ENCODE measurements at places on chromosomes 2 and 18. TPM values are rescaled to one million over a fixed set of nuclear protein-coding genes. Genes with fewer than 3 reads are reported as not detected.

Gene MARCHF4
- not detected for total RNA-seq

Gene SPP2
- total RNA-seq, result not detected

Gene ARHGEF4
- 14.8 TPM for total RNA-seq

Gene PROKR1
- total RNA-seq, result 0.09 TPM

Gene FN1
- 341 TPM for total RNA-seq

Gene MROH2A
- total RNA-seq, result not detected

Data from gastrocnemius medialis (tissue), 4 donors.